ENCODE measurements at places on chromosomes 1 and 21.

GRCh38 chr1:75736016-75736415, 11.5 kb downstream of the ACADM start:
- DNase-seq, result no peak

GRCh38 chr1:212624976-212625501, 16.5 kb downstream of the ATF3 start:
- no peak for DNase-seq

DNA sequence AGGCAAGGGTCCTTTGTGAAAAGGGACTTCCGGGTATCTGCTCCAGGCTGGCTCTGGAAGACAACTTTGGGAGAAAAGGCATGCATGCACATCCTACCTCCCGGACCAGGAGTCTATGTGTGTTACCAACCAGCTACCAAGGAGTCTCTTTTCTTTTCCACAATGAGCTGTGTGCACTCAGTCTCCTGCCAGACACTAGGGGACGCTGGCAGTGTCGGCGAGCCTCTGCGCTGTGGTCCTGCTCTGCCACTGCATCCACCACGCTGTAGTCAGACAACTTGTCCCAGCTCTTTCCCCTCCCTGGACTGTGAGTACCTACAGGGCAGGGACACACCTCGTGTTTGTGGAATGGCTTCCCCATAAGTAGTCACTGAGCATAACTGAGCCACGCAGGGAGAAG, 5.1 kb upstream of the SSR2 start:
- no peak for DNase-seq

DNA sequence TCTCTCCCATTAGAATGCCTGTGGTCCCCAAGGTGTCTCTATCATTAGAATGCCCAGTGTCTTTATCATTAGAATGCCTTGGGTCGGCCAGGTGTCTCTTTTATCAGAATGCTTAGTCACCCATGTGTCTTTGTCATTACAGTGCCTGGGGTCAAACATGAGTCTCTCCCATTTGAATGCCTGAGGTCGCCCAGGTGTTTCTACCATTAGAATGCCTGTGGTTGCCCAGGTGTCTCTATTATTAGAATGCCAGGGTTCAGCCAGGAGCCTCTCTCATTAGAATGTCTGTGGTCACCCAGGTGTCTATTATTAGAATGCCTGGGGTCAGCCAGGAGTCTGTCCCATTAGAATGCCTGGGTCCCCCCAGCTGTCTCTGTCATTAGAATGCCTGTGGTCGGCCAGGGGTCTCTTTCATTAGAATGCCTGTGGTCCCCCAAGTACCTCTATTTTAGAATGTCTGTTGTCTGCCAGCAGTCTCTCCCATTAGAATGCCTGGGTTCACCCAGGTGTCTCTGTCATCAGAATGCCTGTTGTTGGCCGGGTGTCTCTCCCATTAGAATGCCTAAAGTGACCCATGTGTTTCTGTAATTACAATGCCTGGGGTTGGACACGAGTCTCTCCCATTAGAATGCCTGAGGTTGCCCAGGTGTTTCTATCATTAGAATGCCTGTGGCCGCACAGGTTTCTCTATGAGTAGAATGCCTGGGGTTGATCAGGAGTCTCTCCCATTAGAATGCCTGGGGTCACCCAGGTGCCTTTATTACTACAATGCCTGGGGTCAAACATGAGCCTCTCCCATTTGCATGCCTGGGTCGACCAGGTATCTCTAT, 57.1 kb downstream of the RNF187 start:
- DNase-seq, result no peak

DNA sequence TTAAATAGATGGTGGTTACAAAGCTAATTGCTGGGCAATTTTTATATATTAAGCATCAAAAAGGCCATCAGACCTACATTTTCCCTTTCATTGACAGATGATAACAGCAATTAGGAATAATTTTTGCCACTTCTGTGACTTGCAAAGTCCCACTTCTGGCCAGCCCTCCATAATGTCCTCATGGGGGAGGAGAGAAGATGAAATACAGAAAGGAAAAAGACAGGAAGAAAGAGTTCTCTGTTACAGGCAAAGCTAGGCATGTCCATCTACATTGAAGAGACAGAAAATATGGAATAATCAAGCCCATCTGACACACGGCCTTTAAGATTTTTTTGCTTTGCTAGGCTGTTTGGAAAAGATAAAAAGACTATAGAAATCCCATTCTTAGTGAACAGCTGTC, 108.0 kb downstream of the ENAH start:
- DNase-seq, result no peak

DNA sequence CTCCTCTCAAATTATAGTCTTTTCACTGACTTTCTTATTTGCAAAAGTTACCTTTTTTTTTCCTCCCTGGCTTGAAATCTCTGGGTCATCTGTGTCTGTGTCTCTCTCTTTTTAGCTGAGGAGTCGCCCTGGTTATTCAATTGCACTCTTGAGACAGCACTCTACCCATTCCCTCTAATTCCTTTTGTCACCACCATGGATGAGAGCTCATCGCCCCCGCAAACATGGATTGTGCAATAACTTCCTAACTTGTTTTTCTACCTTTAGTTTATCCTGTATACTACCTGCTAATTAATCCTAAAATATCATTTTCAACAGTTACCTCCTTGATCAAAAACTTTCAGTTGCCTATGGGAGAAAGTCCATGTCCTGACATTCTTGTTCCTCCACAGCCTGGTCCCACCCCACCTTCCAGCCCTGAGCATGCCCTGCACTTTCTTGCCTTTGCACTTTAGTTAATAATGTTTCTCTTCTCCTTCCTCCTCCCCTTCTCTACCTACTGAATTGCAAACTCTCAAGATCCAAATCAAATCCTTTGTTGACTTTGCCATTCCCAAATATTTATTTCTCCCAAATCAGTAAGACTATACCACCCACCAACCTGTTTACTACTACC, 110.4 kb upstream of the MAGI3 start:
- DNase-seq, result no peak

GRCh38 chr1:9112961-9113880, 15.7 kb downstream of the GPR157 start:
- no peak for DNase-seq

GRCh38 chr1:153608089-153608682, 4.8 kb downstream of the S100A16 start:
- no peak for DNase-seq

GRCh38 chr1:111709986-111710385, 29.2 kb downstream of the INKA2 start:
- no peak for DNase-seq

- no peak for DNase-seq
Observed at GRCh38 chr1:222918801-222919477, 104.1 kb downstream of the DISP1 start.

GRCh38 chr1:195886000-195886399, 722.2 kb downstream of the KCNT2 start:
- no peak for DNase-seq

- no peak for DNase-seq
Observed at GRCh38 chr1:107687849-107688753, 276.9 kb downstream of the VAV3 start.

GRCh38 chr21:46504666-46505065, 46.0 kb downstream of the DIP2A start:
- no peak for DNase-seq

GRCh38 chr1:26696654-26697430, 1.0 kb downstream of the ARID1A start:
- peak; percentile 78 for DNase-seq

DNA sequence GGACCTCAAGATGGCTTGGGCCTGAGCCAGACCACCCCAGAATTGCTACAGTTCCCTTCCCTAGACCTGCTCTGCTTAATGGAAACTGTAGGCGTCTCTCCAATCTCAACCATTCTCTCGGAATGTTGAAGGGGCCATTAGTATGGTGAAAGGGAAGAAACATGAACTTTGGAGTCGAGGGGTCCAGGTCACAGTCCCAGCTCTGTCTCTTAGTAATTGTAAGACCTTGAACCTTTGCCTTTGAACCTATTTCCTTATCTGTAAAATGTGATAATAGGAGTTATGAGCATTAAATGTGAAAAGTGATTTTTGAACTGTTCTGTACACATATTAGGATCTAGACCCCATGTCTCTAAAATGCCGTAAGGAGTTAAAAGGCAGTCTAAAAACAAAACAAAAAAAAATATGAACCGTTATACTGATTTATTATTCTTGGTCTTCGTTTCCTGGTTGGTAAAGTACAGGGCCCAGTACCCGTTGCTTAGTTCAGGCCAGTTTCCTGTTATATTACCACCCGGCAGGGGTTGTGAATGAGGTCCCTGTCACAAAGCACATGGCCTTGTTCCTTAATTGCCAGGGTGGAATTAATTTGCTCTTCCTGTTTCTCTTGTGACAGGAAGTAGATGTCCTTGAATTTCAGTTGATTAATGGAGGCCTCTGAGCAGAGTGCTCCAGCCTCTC, 42.3 kb downstream of the TCEANC2 start:
- no peak for DNase-seq

DNA sequence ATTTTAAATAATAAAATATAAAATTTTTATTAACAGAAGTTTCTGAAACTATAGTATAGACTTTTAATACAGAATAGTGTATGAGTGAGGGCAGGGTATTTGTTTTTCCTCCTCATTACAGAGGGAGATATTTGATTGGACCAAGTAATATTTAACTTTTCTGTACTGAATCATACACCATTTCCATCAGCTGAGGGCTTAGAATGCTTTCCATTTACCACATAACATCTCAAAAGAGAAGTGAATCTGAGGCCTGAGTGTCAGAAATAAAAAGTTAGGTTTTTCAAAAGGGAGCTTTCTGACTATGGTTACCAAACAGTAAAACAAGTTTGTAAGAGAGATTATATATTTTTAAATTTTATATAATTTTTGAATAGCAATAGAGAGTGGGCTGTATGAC, 29.5 kb downstream of the TLCD4 start:
- no peak for DNase-seq

DNA sequence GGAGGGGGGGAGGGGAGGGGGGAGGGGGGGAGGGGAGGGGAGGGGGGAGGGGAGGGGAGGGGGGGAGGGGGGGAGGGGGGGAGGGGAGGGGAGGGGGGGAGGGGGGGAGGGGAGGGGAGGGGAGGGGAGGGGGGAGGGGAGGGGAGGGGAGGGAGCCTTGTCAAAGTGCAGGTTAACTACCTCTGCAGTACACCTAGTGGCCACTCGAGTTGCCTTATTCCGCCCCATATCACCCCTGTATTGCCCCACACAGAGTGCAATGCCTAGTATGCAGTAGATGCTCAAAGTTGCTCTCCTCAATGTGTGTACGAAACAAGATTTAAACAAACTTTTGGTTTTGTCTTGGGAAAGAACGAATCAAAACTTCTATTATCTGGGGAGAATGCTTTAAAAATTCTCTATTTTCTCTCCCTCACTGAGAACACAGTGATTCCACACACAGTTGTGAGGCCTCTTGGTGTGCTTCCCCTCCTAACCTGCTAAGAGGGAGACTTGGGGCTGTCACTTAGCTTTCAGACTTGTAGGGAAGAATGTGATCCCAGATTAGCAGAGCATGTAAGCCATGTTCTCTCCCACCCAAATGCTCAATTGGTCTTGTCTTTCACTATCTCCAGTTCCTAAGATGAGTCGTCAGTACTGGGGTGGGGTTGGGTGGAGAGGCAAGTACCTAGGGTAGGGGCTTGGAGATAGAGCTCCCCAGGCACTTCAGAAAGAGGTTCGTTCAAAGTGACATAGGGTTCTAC, 79.7 kb upstream of the MAP10 start:
- no peak for DNase-seq

GRCh38 chr1:112707221-112708001, 484 bp upstream of the RHOC start:
- DNase-seq, result peak; percentile 46

- DNase-seq, result no peak
Observed at GRCh38 chr21:15362458-15362857, 297.7 kb upstream of the NRIP1 start.

DNA sequence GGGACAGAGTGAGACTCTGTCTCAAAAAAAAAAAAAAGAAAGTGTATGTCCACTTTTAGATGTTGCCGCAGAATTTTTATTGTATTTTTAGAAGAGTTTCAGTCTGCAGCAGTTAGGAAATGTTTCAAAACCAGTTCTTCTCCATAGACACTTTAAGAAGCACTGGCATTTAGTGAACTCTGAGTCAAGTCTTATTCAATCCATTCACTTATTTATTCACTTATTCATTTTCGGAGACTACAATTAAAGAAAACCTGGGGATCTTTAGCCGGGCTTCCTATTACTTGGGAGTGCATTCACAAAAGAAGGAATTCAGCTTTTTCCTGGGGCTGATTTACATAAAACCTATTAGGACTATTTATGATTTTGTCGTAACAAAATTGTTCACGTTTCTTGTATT, 12.3 kb downstream of the RCAN3 start:
- no peak for DNase-seq

DNA sequence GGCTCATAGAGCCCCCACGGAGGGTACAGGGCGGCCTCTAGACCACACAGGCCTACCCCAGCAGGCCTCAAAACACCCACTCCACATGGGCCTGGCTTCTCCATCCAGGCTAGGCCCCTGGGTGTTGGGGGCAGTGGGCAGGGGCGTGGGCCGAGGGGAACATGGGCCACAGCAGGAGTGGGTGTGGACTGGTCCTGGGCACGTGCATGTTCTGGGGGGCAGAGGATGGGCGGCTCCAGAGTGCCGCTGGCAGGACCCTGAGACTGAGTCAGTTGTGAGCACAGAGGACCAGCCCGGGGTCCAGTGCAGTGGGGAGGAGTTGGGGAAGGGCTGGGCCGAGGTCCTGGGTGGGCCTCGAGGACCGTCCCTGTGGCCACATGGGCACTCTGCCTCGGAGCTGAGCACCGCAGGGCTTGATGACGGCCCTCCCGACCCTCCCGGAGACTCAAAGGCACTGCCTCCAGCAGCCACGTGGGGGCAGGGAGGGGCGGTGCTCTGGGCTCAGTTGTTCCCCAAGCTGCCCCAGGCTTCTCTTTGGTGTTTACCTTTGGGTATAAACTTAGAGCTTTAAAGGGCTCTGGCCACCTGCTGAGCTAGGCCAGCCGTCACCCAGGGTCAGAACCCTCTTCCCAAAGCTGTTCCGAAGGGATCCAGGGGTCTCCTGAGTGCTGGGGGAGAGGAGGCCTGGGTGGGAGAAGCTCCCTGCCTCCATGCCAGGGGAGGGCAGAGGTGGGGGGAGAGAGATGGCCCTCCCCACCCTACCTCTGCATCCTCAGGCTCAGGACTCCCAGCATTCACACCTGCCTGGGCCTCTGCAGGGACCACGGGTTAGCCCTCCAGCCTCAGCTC, 79.9 kb downstream of the MORN1 start:
- DNase-seq, result peak; percentile 48

DNA sequence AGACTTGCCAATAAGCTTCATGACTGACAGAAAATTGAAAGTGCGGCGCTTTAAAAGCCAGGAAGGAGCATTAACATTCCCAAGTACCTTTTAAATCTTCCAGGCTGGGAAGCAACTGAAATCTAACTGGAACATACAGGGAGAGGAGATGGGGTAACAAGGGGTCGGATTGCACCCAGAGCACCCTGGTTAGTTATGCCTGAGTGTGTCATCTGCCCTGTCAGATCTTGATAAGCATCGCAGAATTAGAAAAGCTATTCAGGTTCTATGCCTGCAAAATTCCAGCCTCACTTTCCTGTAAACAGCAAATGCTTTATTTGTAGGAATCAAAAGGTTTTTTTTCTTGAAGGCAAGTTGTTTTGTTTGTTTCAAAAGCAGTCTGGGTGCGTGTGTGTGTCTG, 58.5 kb downstream of the SERBP1 start:
- DNase-seq, result no peak
